ENCODE measurements at places on chromosomes 5 and 9.

GRCh38 chr5:129096382-129096991, 1.9 kb downstream of the ISOC1 start:
- no peak for DNase-seq

DNA sequence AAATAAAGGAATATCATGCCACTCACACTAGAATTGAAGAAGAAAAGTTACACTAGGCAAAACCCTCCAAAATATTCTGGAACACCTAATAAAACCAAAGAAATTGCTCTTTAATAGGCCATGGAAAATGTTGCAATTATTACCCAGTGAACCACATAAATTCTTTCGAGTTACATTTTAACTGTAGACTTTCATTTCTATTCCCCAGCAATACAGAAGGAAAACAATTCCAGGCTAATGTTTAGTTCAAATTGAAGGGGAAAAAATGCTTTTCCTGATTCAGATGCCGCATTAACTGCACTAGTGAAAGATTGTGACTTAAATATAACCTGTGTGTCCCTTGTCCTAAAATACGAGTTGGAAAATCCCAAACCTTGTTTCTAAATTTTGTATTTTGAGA, 439.3 kb upstream of the ADAMTS16 start:
- no peak for DNase-seq

GRCh38 chr5:142685418-142686209, at the start of gene FGF1:
Gene FGF1, minus strand, starts transcription at chr5:142686090. Its CDS starts 71,963 bp downstream, at chr5:142614127.
- no peak for DNase-seq

DNA sequence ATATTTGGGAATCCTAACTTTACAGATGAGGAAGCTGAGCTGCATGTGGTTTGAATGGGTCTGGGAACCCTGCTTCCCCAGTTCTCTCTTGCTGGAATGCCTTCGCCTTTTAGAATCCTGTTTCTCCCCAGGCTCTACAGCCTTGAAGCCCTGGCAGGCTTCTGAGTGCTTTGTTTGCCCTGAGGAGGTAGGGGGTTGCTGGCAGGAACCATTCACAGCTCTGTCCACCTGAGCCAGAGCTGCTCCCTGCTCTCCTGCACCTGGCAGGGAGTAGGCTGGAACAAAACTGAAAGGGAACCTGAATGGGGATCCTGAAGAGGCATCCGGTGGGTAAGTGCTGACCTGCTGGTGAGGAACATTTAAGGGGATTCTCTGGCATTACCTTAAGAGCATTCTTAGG, 33.0 kb downstream of the KIF4B start:
- no peak for DNase-seq

DNA sequence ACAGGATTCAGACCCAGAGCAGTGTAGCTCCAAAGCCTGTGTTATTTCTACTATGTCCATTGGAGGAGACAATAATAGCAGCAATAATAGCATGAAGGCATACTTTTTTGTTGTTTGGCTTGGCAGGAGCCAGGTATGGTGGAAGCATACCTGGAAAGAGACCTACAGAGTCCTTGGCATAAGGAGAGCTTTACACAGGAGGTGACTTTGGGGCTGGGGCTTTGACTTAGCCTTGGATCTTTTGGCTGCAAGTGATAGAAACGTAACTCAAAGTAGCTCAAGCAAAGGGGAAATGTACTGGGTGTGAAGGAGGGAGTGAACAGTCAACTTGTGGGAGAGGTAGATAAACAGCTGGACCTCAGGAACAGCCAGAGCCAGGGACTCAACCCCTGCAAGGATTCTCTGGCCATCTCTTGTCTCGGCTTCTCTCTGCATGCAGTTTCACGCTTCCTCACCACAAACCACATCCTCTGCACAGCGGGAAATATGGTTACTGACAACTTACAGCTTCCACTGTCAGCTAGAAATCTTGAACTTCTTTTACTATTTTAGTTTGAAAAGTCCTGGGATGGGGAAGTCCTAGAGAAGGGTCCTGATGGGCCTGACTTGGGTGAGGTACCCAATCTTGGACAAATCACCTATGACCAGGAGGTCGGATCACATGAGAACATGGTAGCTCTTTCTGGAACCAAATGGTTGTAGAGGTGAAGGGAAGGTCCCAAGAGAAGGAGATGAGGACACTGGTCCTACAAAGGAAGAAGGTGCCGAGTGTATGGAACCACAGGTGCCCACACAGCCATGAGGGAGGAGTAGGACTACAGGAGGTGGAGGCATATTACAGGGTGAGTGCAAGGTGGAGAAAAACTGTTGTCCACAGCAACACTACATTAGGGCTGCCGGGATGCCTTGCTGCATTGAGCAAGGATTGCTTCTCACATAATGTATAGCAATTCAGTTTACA, 47.0 kb upstream of the TGFBR1 start:
- no peak for DNase-seq

DNA sequence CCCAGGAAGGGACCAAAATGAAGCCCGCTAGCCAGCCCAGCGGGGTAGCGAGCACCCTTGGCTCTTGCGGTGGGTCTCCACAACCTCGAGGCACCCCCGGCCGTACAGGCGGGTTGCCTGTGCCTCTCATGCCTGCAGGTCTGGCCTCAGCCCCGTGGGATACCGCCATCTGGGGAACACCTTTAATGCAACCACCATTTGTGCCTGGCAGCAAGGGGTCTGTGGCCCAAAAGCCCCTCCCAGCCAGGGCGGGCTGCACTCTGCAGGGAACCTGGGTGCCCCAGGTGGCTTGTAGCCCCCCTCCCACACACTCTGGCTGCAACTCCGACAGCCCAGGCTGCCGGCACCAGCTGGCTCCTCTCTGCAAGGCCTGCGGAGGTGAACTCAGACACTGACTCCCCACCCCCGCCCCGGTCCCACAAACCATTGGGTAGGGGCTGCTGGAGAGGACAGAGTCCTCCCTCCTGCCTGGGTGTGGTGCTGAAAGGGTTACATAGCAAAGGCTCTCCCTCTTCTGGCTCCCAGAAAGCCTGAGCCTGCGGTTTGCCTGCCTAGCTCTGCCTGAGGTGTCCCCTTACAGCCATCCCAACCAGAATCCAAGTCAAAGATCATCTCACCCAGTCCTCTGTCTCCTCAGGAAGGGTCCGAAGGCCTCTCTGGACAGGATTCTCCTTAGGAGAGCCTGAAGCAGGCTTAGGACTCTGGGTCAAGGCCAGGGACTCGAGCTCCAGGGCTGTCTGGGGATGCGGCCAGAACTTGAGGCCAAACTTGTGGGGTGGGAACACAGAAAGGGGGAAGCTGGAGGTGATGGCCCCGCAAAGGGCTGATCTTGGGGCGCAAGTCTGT, 109.4 kb downstream of the PSD2 start:
- no peak for DNase-seq

DNA sequence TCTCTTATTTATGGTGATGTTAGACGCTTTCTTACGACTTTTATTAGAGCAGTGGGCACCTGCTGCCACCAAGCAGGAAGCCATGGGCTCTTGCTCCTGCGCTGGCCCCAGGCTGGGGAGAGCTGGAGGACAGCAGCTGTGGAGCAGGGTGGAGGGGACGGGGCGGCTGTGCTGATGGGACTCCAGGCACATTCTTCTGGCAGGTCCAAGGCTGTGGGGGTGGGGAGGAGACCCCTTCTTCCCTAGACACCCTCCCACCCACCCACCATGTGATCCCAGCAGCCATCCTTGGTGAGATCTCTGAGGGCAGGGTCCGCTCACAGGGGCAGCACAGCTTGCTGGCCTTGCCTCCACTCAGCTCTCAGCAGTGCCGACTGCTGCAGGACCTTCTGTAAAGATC, 192.6 kb upstream of the IRX4 start:
- no peak for DNase-seq

- no peak for DNase-seq
Observed at GRCh38 chr9:28051559-28052503, 478.6 kb upstream of the C9orf72 start.

- DNase-seq = no peak
Observed at GRCh38 chr9:130185490-130186031, 13.4 kb downstream of the NCS1 start.

DNA sequence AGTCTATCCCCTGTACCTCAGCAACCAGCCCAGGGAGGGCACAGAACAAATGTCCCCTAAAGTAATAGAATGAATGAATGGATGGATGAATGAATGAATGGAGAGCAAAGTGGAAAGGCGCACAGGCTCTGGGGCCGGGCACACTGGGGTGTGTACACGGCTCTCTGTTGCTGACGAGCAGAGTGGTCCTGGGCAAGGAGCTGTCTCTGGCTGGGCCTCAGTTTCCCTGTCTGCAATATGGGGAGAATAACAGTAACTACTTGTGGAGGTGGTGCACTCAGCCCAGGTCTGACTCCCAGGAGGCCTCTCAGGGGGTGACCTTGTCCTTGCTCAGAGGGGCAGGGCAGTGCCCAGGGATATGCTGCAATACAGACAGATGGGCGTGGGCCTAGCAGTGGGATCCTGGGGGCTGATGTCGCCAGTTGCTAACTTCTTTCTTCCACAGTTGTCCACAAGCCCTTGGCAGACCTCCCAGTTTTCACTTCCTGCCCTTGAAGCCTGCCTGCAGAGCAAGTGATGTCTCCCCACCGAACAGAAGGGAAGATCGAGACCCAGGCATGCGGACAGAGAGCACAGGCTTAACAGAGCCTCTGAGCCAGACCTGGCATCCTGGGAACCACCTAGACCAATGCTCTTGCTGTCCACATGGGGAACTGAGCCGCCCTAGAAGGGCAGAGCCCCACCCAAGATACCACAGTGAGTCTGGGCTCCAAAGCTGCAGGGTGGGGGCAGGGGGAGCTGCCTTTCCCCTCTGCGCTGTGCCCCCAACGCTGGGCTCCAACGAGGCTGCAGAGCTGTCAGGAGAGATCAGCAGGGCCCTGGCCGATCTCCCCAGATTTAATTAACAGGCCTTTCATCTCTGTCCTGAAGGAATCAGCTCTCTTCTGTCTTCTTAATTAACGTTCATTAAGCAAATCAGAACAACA, 13.6 kb upstream of the LAMC3 start:
- no peak for DNase-seq

- DNase-seq = no peak
Observed at GRCh38 chr5:6754766-6755165, 41.5 kb downstream of the TENT4A start.

DNA sequence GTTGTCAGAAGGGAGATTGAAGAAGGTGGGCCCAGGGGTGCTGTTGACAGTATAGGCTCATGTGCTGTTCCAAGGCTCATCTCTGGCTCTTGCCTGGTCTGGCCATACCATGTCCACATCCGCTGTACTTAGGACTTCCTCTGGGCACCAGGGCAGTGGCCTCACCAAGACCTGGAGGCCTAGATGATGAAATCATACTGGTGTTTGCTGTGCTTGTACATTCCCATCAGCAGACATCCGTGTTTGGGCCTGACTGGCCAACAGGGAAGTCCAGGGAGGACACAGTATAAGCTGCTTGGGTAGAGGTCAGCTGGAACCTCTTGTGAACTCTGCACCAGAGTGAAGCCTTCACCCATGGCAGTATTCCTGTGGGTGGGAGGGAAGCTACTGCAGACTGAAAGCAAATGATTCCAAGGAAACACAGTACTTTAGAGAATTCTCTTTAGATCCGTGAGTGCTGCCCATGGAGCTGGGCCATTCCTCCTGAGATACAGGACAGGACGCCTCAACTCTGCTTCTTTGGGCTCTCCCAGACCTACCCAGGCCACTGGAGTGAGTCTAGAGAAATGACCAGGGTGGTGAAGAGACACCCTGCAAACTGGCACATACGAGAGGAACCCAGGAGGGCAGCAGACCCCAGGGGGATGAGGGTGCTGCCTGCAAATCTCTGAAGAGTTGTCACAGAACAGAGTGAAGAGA, 22.5 kb downstream of the POLR1E start:
- DNase-seq = no peak

DNA sequence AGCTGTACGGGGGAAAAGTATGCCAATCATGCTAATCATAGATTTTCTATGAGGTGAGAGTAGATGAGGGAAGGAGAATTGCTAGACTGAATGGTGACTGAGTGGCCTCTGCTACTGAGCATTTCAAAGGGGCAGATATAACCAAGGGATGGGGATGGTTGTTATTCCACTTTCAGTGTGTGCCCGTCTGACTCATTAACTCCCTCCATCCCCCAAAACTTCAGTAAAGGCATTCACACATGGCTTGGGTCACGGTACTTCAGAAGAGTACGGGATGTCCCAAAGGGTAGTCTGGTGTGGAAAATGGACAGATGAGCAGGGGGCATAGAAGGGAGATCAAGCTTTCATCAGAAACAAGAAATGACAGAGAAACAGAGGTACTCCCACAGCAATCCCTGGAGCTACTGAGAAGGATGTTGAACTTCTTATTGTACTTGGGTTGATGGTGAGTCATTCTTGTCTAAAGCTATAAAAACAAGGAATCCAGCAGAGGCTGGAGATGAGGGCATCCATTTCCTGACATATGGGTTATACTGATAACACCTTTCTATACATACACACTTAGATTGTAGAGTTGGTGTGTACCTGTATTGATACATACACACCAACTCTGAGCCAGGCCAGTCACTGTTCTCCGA, 8.9 kb upstream of the TLE4 start:
- DNase-seq = no peak

DNA sequence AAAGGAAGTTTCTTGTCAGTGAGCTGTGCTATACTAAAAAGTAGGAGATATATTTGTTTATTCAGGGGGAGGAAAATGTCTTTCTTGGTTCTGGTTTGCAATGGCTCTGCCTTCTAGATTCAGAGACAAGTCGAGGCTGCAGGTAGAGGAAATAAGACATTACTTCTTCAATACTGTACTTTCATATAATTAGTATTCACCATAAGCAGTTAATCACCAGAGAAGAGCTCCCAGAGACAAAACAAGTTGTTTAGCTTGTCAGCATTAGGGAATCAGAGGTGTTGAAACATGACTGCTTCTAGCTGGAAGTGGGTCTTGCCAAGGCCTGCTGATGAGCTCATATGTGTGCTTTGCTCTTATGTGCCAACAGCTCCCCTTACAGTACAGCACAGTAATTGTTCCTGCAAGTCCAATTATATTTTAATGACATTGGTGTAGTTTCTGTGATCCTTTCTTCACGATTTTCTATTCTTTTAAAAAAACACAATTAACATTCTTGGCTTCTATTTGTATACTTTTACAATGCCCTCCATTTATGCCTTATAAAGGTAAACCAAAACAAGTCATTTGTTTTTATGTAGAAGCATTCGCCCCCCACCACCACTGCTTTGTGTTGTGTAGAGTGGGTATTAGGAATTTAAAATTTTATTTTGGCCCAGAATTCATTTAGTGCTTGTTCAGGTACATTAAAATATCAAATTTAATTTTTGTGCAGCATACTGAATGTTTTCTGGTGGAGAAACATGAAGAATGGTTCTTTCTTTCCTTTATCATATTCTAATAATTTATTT, 112.2 kb downstream of the RPS23 start:
- DNase-seq = no peak

DNA sequence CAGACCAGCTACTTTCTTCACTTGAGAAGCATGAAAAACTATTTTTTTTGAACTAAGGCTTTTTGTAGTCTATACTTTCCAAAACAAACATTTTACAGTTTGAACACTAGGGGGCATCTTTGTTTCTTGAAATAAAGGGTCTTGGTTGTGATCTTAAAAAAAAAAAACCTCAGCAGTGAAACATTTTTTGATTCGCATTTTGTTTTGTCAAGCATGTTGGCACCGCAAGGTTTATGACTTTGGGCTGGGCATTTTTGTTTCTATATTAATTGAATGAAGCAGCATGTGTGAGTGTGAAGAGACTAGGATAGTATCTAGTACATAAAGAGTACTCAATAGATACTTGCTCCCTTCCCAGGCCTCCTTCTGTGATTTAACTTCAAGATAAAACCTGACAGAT, 31.6 kb upstream of the ACOT12 start:
- DNase-seq = no peak

- no peak for DNase-seq
Observed at GRCh38 chr5:96133341-96134079, 171.9 kb upstream of the ELL2 start.

- DNase-seq = no peak
Observed at GRCh38 chr9:11319538-11319937, 706.7 kb upstream of the PTPRD start.

GRCh38 chr9:37920471-37921167, 16.7 kb upstream of the SLC25A51 start:
- DNase-seq = no peak

Measured in D721Med (cell line).